ENCODE measurements at places on chromosomes 1 and 21. TPM values are rescaled to one million over a fixed set of nuclear protein-coding genes. Genes with fewer than 3 reads are reported as not detected.

IQCC gene
- total RNA-seq, result 1.2 TPM

NHLH1 gene
- not detected for total RNA-seq

ADORA3 gene
- 9.3 TPM for total RNA-seq

FBLIM1 gene
- total RNA-seq, result 39.0 TPM

ADGRL4 gene
- 31.9 TPM for total RNA-seq

ATP1A4 gene
- total RNA-seq, result 0.96 TPM

IVL gene
- total RNA-seq, result not detected

SPRR2F gene
- not detected for total RNA-seq

PTGS2 gene
- 30.4 TPM for total RNA-seq

OR2AK2 gene
- not detected for total RNA-seq

TCHHL1 gene
- not detected for total RNA-seq

JTB gene
- 129 TPM for total RNA-seq
